ENCODE measurements at places on chromosomes 11 and 22.
A peak's percentile ranks its signal among the peaks of the same experiment; 100 is the strongest.

GRCh38 chr11:72483412-72484186 lies 49.3 kb upstream of the CLPB start:
- no peak for DNase-seq

GRCh38 chr22:47692811-47693210 lies 930.4 kb downstream of the TBC1D22A start:
- DNase-seq = no peak

DNA sequence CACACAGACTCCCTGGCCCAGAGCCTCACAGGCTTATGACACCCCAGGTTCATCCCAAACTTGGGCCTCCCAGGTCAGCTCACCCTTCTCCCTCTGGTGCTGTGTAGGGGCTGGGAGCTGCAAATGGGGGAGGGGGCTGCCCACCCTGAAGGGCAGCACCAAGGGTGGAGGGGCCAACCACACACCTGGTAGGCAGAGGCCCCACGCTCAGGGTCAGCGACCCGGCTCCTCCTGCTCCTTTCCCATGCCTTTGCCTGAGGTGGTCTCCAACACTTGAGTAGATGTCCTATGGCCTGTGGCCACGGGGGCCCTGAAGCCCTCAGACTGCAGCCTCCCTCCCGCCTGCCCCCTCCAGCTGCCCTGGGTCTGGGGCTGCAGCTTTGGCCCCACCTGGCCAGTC lies 3.4 kb downstream of the DGCR6 start:
- no peak for DNase-seq

DNA sequence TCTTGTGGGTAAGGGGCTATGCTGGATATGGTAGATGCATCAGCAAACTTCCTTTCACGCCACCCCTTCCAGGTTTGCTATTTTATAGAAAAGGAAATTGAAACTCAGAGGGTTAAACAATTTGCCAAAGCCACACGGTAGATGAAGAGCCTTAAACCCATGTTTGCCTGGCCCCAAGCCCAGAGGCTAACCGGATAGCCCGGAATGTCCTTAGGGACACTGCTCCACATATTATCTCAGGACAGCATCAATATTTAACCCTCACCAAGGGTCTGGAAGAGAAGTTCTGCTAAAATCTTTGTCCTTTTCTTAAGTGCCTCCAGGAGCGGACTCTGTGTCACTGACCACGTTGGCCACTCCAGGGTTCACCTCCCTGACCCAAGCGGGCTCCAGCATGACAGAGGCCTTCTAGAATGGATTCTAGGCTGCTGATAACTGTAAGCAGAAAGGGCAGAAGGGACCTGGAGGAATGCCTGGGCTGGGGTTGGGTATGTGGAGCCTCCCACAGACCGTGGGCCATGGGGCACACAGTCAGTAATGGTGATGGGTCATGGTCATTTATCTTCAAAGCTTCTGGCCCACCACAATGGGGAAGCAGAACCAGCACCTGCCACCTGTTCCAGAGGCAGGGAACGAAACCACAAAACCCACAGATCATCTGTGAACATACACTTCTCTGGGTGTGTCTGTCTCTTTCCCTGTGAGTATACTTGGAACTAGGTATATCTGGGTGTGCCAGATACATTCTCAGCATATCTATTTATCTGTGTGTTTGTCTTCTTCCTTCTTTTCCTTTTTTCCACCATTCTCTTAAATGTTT lies 5.4 kb upstream of the TMEM86A start:
- DNase-seq = no peak

GRCh38 chr22:19766511-19767426 lies 6.2 kb downstream of the TBX1 start:
- DNase-seq = no peak

- DNase-seq = no peak
These were observed 22.0 kb downstream of the ST14 start for GRCh38 chr11:130181295-130182272.

- DNase-seq = peak; percentile 83
These were observed 10.4 kb downstream of the KIRREL3 start for GRCh38 chr11:126989942-126990715.

DNA sequence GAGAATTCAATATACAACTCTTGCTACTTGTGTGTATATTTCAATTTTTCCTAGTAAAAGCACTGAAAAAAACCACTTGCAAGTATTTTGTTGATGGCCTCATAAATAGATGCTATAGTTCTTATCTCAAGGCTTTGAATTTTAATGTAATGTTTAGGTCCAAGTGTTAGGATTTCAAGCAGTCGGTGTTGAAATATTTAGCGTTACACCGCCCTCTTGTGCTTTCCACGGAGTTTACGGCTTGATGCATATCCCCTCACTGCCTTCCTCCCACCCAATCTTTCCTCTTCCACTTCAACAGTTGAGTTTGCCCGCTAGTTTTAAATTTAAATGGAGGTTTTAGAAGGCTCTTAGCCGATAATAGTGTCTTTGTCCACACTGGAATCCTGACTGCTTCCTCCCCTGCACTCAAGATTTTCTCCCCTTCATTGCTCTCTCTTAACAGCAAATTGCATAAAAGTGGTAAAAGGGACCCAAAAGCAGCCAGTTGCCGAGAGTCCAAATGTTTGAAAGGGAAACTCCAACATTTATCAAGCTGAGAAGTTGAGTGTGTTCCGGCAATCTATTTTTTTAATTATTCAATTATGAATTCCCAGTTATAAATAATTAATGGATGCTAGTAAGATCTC lies 25.9 kb upstream of the HTATIP2 start:
- DNase-seq = no peak

DNA sequence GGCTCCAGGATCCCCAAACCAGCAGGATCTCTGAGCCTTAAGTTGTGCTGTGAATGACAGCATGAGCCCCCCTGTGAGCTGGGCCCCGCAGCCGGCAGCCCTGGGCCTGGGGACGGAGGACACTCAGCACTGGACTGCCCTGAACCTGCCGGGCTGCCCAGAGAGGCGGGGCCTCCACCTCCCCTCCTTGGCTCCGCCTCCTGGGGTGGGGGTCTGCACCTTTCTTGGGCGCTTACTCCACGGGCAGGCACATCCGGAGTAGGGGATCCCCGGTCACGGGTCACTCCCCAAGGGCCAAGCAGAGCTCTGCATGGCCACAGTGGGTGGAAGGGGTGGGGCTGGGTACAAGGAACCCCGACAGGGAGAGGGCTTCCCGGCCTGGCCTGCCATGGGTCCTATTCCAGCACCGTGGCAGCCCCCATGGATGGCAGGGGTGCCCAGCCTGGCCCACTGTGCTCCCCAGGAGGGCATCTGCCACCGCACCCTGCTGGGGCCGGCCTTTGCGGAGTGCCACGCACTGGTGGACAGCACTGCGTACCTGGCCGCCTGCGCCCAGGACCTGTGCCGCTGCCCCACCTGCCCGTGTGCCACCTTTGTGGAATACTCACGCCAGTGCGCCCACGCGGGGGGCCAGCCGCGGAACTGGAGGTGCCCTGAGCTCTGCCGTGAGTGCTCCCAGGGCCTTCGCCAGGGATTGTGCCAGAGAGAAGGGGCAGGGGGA lies 5.4 kb downstream of the MUC5B start:
- DNase-seq = peak; percentile 42

DNA sequence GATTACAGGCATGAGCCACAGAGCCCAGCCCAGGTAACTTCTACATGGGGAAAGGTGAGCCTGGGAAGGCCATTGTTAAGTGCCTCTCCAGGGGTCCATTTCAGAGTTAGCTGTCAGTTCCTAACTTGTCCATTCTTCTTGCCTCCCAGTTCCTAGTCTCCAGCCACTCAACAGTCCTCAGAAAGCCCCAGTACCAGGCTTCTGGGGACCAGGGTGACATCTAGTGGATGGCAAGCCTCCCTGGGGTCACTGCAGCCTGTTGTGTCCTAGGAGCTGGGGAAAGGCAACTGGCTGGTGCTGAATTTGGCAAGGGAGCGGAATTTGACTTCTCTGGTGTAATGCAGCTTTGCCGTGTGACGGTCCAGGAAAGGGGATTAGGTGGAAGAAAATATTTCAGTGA lies 2.1 kb downstream of the LGALS12 start:
- no peak for DNase-seq

- DNase-seq = no peak
These were observed 35.2 kb upstream of the USP47 start for GRCh38 chr11:11806586-11806985.

DNA sequence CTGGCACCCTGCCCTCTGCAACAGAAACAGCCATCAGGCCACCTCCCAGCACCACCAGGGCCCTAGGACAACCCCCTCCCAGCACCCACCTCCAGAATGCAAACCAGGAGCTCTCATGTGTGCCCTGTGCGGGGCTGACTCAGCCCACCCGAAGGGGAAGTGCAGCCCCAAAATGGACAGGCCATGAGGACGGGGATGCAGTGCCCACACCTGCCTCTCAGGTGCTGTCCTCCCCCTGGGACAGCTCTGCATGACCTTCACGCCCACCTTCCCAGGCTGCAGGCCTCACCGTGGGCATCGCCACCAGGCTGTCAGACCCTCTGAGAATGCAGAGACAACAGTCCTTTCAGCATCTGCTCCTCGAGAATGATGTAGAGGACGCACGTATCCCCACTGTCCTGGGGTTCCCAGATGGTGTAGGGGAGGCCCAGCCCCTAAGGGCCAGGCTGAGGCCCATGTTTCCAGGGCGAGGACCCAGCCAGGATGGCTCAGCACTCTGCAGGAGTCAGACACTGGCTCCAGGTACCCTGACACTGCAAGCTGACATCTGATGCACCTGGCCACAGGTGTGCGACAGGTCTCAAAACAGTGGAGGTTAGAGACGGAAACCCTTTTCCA lies 13.5 kb downstream of the MOB2 start:
- no peak for DNase-seq

GRCh38 chr11:110438017-110438416 lies 8.3 kb downstream of the FDX1 start:
- no peak for DNase-seq

DNA sequence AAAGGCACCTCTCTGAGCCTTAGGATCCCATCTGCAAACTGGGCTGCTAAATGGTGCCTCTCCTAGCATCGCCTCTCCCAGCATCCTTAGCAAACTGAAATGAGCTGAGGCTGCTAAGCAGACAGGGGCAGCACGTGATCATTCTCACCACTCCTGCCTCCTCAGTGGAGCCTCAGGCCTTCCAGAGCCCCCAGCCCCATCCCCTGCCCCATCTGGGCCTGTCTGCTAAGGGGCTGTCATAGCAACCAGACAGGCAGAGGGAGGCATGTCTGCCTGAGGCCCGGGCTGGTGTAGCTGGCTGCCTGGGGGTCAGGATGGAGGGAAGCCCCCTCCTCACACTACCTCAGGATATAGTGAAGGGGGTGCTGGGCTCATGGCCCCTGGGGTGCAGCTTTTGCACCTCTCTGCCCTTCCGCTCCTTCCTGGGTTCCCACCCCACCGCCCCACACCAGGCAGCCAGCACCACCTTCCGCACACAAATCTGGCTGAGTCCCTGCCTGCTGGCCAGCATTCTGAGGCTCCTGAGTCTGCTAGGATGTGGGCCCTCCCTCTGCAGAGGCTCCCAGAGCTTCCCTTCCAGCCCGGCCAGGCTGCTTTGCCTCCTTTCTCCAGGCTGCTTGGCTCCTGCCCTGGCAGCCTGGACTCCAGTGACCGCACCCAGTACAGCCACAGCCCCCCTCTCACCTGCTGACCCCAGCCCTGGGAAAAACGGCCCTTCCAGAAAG lies 47.5 kb upstream of the TTLL12 start:
- no peak for DNase-seq

GRCh38 chr22:25970374-25970911 lies 198.8 kb upstream of the SEZ6L start:
- DNase-seq = peak; percentile 63

- DNase-seq = peak; percentile 32
These were observed 23.7 kb upstream of the FXYD6 start for GRCh38 chr11:117900121-117900648.

GRCh38 chr11:84721561-84721961 lies 905.6 kb downstream of the DLG2 start:
- DNase-seq = no peak

DNA sequence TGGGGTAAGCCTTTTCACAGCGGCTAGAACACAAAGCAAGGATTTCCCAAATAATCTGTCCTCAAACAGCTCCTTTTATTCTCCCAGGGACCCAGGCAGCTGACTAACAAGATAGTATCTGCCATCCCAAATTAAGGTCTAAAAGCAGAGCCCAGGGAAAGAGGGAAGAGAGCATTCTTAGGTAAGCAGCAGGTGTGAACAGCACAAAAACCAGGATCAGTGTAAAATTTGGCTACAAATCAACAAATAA lies 79.9 kb downstream of the RBMXL2 start:
- no peak for DNase-seq

- no peak for DNase-seq
These were observed 539 bp downstream of the SIRT3 start for GRCh38 chr11:235609-235996.

DNA sequence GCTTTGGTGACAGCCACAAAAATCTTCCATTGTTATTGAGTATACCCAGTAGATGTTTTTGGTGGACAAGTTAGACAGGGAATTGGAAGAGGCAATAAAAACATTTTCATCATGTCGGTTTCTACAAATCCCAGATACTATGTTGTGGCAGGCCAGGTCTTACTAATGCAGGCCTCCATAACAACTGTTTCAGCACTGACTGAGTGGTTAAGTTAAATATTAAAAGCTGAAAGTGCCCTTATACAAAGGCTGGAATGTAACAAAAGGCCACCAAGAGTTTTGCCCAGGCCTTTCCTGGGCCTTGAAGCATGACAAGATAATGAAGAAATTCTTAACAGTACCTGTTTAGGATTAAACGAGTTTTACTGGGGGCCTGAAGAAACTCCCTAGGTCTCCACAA lies 29.3 kb downstream of the DMC1 start:
- DNase-seq = no peak

DNA sequence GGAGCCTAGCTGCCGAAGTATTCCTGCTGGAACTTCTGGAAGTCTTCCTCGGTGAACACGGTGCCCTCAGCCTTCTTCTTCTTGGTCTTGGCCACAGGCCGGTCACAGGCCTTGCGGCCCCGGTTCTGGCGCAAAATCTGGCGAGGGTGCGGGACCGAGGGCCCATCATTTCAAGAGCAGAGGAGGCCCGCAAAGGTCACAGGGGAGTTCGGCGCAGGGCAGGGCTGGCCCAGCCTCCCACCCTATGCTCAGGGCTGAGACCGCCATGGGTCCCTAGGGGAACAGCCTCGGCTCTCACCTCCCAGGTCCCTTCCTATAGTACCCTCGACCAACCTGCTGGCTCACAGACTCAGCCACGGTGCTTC lies 3.1 kb downstream of the RPS19BP1 start:
- no peak for DNase-seq

DNA sequence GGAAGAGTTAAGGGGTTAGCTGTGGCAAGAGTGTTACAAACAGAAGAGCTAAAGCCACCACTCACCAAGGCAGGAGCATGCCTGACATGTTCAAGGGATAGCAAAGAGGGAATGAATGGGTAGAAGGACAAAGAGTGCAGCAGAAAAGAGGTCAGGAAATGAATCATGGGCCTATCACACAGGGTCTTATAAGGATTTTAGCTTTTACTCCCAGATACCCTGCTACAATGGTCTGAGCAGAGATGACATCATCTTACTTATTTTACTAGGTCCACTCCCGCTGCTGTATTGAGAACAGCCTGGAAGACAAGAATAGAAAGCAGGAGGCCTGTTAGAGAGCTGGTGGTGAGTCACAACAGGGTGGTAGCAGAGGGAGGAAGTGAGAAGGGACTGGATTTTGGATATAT lies 9.8 kb downstream of the TRAF6 start:
- no peak for DNase-seq

- no peak for DNase-seq
These were observed 39.4 kb upstream of the DDI1 start for GRCh38 chr11:103997082-103997481.

GRCh38 chr11:113593698-113594308 lies 112.3 kb downstream of the TMPRSS5 start:
- no peak for DNase-seq

GRCh38 chr11:1220941-1221721 lies 1.7 kb upstream of the MUC5B start:
- DNase-seq = peak; percentile 33

Data from right forelimb (tissue), 1 donor.